ENCODE measurements at places on chromosomes 16 and 17.

DNA sequence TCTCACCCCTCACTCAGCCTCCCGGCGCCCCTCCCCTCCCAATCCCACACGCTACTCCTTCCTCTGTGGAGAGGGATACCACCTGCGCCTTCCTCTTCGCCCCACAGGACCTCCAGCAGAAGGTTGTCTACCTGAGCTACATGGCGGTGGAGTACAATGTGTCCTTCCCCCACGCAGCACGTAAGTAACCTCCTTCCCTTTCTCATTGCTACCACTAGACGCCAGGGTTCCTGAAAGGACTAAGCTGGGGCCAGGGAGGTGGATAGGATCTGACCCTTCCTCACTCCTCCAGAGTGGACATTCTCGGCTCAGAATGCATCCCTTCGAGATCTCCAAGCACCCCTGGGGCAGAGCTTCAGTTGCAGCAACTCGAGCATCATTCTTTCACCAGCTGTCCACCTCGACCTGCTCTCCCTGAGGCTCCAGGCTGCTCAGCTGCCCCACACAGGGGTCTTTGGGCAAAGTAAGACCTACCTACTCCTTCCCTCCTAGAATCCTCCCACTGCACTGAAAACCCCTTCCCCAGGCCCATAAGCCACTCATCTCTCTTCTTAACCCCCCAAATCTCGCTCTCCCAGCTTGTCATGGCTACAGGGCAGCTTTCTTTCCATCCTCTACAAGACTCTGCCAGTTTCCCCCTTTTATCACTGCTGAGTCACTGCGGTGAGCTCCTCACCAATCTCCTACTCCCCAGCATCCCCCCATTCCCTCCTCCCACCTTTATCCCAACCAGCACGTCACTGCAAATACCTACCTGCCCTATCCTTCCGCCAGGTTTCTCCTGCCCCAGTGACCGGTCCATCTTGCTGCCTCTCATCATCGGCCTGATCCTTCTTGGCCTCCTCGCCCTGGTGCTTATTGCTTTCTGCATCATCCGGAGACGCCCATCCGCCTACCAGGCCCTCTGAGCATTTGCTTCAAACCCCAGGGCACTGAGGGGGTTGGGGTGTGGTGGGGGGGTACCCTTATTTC lies 1.5 kb downstream of the CD68 start:
- no peak for DNase-seq

DNA sequence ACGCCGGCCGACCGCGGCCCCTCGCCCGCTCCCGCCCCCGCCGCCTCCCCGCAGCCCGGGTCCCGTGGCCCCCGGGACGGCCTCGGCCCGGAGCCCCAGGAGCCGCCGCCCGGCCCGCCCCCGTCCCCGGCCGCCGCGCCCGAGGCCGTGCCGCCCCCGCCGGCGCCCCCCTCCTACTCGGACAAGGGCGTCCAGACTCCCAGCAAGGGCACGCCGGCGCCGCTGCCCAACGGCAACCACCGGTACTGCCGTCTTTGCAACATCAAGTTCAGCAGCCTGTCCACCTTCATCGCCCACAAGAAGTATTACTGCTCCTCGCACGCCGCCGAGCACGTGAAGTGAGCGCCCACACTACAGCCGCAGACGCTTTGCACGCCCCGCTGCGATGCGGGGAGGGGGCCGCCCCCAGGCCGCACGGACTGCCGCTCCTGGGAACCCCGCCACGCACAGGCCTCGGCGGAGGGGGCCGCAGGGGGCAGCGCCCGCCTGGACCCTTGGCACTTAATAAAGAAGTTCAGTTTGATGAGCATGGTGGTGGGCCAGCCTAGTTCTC lies 35.5 kb upstream of the ZC3H18 start:
- DNase-seq: peak; percentile 52

GRCh38 chr17:11121341-11121985 lies 119.5 kb upstream of the SHISA6 start:
- no peak for DNase-seq

DNA sequence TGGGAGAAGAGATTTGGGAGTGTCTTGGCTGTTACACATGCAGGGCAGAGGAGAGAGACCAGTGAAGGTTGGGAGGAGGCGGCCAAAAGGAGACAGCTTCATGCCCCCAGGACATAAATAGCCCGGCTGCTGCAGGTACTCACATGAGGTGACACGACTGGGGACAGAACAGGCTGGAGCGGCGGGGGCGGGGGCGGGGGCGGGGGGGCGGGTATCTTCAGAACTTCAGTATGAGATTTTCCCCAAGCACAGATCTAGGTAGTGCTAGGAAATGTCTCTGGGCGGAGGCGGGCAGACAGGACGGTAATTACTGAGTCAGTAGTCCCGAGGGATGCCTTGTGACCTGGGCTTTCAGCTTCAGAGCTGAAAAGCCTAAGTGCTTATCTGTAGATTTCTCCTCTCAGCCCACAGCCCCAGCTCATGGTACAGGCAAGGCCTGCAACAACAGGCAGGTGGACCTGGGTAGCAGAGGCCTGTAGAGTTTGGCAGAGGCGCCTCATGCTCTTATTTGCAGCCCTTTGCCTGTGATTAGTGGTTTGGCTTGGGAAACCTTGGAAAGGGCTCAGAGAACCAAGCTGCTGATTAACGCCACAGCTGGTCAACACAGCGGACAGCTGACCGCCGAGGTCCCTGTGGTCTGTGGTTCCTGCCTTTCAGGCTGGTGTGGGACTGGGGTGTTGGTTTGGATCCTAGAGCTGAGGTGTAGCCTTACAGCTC lies 24.5 kb downstream of the UNK start:
- peak; percentile 42 for DNase-seq

DNA sequence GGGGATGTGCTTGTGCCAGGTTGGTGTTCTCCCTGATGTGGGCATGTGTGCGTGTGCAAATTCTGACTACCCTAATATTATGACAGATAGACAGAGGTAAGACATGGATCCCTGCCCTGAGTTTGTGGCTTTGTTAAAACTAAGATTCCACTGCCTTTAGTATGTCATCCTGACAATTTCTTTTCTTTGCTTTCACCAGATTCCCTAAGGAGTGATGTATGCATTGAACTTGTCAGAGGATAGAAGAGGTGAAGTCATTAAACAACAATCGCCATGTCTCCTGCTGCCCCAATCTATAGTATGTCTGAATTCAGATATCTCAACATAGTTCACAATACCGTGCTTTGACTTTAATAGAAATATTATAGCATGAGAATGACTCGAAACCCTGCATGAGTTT lies 137.1 kb upstream of the ELAC2 start:
- no peak for DNase-seq

DNA sequence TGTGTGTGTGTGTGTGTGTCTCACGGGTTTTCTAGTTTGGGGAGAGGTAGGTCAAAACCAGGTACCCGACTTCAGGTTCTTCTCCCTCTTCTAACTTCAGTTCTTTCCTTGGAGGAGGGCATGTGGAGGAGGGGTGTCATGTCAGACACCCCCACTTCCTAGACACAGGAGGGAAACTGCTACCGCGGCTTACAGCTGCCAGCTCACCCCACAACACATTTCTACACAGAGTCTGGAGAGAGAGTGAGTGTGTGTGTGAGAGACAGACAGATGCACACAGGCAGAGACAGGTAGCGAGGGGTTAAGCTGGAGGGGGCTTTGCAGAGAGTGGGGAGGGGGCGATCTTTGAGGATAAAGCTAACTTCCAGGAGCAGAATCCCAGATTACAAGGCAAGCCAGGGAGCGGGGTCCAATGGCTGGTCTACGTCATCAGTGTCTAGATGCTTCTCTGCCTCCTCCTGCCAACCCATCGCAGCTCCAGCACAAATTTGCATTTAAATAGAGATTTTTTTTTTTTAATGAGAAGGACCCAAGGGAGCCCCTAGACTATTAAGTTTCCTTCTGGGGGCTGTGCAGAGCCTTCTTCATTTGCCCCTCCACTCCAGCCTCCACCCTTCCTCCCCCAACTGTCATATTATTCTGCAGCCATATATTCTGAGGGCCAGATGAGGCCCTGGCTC lies 48.9 kb downstream of the MRM1 start:
- DNase-seq: no peak

DNA sequence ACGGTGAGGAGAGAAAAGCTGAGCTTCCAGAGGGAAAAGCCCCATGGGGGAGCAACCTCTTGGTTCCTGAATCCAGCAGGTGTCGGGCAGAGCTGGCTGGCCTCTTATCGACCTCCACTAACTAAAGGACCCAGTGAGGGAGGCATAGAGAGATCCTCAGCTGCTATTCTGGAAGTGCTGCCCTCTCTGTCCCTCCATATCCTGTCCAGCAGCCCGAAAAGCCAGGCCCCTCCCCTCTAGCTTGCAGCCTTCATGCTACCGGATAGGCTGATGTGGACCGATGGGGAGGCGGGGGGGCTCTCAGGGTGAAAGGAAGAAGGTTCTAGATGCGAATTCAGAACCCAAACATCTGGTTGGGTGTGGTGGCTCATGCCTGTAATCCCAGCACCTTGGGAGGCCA lies 24.9 kb downstream of the MXRA7 start:
- DNase-seq: no peak

- DNase-seq: peak; percentile 71
These were observed 97.0 kb downstream of the MRTFB start for GRCh38 chr16:14168146-14168545.

- DNase-seq: no peak
These were observed 30.8 kb downstream of the FBXO31 start for GRCh38 chr16:87352818-87353217.

DNA sequence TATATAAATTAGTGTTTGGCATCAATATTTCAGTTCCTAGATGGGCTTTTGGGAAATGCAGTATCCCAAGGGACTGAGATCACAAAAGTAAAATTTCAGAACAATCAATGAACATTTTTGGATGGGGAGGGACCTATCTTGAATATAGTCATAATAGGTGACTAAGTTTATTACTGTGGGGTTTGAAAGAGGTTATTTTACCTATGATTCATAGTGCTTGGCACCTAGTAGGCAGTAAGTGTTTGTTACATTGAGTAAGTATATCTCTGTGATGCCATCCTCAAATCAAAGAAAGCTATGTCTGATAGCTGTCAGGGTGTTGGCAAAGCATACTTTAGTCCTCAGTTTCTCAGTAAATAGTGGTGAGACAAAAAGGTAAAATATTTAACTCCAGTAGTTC lies 36.9 kb downstream of the ZNF207 start:
- DNase-seq: peak; percentile 20

DNA sequence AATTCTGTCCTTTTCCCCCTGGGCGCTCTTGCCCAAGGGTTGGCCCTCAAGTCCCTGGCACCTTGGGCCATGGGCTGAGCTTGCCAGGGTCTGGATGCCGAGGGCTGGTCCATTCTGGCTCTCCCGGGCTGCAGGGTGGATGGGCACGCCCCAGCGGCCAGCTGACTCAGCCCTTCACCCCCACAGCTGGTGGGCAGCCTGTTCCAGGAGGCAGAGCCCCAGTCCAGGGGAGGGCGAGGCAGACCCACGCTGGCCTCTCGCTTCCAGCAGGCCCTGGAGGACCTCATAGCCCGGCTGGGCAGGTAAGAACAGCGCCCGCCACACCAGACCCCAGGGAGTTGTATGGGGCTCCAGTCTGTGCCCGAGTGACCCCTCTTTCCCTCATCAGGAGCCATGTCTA lies 15.0 kb downstream of the MYO15B start:
- no peak for DNase-seq

DNA sequence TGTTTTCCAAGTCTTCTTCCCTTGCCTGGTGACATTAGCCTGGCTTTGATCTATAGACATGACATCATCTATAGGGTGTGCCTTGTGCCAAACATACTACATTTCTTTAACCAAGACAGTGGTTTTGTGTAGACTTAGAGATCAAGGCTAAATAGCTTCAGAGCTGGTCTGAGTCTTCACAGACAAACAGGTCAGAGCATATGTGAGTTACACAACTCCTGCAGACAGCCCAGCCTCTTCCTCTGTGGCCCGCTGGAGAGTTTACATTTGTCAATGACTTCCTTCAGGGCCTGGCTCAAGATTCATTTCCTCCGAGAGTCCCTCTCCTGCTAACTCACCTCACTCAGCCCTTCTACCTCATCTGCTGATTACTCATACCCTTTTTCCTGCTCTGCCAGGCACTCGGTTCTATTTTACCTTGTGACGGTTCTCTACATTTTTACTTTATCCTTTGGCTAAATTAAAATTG lies 73.1 kb upstream of the TANC2 start:
- DNase-seq: peak; percentile 71

GRCh38 chr16:72812672-72813071 lies 235.3 kb downstream of the ZFHX3 start:
- DNase-seq: no peak

- no peak for DNase-seq
These were observed 65.6 kb downstream of the SEC14L1 start for GRCh38 chr17:77206158-77206956.

- DNase-seq: no peak
These were observed 312.7 kb upstream of the CCL2 start for GRCh38 chr17:33942414-33942813.

DNA sequence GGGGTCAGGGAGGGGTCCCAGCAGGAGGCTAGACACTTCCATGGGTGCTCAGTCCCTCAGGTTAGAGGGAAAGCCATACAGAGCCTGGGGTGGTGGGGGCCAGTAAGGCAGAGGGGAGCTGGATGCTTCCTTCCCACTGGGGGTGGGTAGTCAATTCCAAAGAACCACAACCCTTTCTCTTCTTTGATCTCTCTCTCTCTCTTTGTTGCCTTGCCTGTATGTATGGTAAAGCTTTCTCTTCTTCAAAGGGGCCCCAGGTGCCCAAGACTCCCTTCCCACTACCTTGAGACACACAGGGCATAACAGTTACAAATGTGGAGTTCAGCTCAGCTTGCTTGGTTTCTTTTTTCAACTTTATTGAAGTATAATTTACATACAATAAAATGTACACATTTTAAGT lies 30.5 kb upstream of the C1QL1 start:
- no peak for DNase-seq

DNA sequence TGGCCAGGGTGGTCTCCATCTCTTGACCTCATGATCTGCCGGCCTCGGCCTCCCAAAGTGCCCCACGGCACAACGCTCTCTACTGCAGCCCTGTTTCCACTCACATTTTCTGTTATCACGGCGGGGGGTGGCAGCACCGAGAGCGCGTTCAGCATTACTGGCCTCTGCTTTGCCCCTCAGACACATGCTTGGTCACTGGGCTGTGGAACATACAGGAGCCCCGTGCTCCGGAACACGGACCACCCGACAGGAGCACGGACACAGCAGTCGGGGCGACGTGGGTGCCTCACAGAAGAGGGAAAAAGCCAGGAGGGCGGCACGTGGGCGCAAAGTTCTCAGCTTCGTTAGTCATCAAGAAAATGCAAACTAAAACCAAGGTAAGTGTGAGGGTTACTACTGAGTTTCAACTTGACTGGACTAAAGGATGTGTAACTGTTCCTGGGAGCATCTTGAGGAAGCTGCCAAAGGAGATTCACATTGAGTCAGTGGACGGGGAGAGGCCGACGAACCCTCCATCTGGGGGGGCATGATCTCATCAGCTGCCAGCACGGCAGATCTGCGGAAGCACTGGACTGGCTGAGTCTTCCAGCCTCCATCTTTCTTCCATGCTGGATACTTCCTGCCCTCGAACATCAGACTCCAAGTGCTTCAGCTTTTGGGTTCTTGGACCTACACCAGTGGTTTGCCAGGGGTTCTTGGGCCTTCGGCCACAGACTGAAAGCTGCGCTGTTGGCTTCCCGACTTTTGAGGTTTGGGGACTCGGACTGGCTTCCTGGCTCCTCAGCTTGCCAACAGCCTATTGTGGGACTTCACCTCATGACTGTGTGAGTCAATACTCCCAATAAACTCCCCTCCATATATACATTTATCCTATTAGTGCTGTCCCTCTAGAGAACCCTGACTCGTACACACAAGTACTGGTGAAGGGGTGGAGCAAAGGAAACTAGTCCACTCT lies 106.8 kb downstream of the ZNF778 start:
- peak; percentile 69 for DNase-seq
